ENCODE measurements at places on chromosomes 7 and 10.

DNA sequence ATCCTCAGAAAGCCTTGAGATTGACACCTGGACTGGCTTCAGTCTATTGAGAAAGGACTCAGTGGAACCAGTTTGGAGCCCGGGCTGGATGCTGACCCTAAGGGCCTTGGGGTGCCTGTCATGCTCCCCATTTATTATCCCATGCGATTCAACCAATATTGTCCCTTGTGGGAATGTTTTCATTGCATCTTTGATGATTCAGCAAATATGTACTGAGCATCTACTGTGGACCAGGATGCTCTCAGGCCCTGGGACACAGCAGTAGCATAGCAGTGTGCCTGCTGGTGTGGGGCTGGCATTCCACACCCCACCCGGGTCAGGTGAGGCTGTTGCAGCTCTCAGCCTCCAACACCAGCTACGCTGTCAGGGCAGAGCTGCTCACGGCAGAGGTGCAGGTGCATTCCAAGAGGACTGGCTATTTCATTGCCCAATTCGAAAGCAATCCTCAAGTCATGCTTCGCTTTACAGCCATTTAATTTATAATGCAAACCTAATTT lies 586.0 kb downstream of the TCERG1L start:
- DNase-seq = no peak

DNA sequence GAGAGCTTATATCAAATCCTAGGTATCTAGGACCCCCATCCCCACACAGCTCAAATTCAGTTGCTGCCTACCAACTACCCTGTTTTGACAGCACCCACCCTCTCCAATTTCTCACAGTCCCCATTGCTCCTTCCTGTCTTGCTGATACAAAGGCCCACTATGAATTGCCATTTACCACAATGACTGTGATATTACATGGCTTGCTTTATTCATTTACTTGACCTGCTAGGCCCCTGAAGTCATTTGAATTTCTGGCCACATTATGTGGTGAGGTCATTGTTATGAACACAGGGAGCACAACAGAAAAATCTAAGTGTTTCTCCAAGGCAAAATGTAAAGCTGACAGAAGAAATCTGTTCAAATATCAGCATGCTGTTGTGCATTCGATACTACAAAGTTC lies 101.4 kb downstream of the PPP1R17 start:
- DNase-seq = no peak

DNA sequence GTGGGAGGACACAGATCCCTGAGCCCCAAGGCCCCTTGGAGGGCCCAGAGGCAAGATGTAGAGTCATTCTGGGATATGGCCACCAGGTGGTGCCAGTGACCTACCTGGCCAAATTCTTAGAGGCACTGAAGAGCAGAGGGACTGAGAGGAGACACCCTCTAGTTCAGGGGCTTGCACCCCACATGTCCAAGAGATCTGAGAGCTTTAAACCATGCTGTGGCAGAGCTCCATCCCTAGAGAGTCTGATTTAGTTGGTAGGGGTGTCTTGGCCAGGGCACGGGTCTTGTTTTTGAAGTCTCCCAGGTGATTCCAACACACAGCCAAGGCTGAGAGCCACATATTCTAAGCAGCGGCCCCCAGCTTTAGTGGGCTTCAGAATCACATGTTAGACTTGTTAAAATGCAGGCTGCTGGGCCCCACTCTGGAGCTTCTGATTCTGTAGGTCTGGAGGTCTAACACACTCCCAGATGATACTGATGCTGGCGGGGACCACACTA lies 52.5 kb downstream of the PRF1 start:
- peak; percentile 71 for DNase-seq

DNA sequence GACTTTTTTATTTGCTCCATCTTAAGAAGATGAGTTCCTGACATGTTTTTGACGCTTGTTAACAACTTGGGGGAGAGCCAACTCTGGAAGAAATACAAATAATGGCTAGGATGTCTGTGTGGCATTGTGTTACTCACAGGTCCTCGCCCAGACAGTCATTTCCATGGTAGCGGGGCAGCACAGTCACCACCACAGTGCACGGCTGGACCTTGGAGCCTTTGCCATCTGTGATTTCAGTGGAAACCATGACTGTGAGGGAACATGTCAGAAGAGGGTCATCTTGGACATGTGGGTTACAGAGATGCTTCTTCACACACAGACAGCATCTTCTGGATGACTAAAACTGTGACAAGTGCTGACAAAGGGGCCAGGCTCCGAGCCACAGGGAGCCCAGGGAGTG lies 74.5 kb downstream of the PKD1L1 start:
- no peak for DNase-seq

- DNase-seq = no peak
These were observed 48.2 kb upstream of the NFKB2 start for GRCh38 chr10:102347236-102347828.

DNA sequence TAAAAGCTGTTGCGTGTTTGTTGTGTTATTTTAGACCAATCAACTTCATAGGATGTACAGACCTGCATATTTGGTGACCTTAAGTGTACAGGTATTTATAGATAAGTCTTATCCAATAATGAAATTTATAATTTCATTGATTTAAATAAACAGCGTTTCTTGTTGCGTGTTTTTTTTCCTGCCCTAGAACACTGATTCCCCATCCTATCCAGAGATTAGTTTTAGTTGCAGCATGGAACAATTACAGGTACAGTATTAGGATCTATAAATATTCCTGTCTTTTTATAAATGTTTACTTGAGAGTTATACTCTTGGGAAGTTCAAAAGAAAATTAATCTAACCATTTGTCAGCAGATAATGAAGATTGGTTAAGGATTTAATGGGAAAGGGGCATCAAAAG lies 2.1 kb upstream of the BMI1 start:
- no peak for DNase-seq

All from activated naive CD4-positive, alpha-beta T cell treated with anti-CD3 and anti-CD28 coated beads, Interleukin-2, amount 50 U/mL, for 16 hours (primary cell).